ENCODE measurements at places on chromosomes 4 and X. TPM values are rescaled to one million over a fixed set of nuclear protein-coding genes. Genes with fewer than 3 reads are reported as not detected.
A peak's percentile ranks its signal among the peaks of the same experiment; 100 is the strongest.

GRCh38 chr4:17218786-17219185 is 293.1 kb downstream of the QDPR start:
- ATAC-seq, result no peak

DNA sequence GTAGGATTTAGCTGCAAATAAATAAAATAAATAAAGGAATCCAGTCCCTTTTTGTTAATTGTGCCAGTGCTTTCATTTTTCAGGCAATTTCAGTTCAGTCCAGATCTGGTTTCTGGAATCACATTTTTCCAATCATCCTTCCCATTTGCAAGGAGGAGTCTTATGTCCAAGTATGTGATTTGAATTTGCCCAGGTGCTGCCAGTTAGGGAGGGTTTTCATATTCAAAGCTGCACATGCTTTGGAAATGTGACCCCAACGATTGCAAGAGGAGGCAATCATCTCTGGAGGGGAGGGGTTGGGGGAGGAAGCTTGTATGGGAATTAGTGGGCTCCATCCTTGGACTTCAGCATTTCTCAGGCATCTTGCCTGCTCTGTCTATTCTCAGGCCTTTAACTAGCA is 4.4 kb downstream of the PLAC1 start:
- ATAC-seq, result no peak

DNA sequence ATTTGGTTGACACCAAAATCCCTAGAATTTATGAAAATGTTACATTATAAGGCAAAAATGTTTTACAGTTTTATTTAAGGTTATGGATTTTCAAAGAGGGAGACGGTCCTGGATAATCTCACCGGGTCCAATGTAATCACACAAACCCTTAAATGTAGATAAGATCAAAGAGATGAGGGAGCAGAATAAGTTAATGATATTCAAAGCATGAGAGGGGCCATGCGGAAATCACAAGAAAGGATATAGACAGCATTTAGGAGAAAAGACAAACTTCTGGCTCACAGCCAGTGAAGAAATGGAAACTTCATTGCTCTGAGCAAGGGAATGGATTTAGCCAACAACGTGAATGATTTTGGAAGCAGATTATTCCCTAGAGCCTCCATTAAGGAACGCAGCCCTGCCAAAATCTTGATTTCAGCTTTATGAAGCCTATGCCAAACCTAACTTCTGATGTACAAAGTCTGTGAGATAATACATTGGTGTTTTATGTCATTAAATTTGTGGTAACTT is 684.4 kb upstream of the GNPDA2 start:
- ATAC-seq, result no peak

GRCh38 chrX:17183566-17183965 is 191.4 kb upstream of the NHS start:
- no peak for ATAC-seq

GRCh38 chrX:38870361-38870895 is 69.2 kb downstream of the MID1IP1 start:
- peak; percentile 93 for ATAC-seq

- ATAC-seq, result no peak
Observed at GRCh38 chrX:124651031-124651430, 304.7 kb downstream of the SH2D1A start.

The SNX12 gene
- 57.3 TPM for total RNA-seq

The ANKRD50 gene
- total RNA-seq, result 12.8 TPM
